ENCODE measurements at places on chromosomes 2 and 18.

DNA sequence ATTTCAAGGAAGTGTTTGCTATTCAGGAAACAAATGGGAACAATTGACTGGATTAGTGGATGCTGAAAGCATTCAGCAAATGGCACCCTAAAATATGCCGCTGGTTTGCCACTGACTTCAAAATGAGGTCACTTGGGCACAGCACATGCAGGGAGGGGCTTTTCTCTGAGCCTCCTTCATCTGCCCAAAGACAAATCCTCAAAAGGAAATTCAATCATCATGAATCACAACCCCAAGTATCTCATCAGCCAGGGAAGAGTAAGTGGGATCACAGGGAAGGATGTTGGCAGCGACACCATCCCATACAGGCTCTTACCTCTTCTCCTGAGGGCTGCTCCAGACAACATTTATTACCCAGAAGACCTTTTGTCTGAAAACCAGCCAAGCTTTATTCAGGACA is 14.4 kb upstream of the SP140L start:
- no peak overlapping the region for H3K27ac ChIP-seq
- no peaks in the 10 kb centered on the region for H3K27me3 ChIP-seq
- H3K4me1 ChIP-seq = no peaks in the 10 kb centered on the region

DNA sequence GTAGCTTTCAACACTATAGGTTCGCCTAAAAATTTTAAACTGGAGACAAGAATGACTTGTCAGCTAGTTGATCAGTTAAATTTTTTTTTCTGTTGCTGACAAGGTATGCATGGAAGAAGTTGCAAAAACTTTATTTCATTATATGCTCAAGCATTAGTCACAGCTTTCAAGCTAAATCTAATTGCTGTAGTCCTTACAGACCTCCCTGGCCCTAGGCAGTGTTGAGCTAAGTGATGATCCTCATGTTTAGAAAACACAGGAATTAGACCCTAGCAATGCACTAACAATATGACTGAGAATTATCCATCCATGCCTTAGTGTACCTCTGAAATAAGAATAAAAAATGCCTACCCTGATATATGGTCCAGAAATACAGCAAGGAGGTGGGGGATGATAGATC is 253.4 kb downstream of the SP3 start:
- peaks cover 4% of the 10 kb centered on the region for H3K27me3 ChIP-seq
- H3K4me1 ChIP-seq = no peaks in the 10 kb centered on the region
- H3K27ac ChIP-seq = no peak overlapping the region
- no peaks in the 10 kb centered on the region for H3K36me3 ChIP-seq
- DNase-seq = no peak

GRCh38 chr2:209936106-209936666 is 66.3 kb upstream of the RPE start:
- no peaks in the 10 kb centered on the region for H3K4me1 ChIP-seq
- DNase-seq = no peak
- H3K36me3 ChIP-seq = no peaks in the 10 kb centered on the region
- no peak overlapping the region for H3K27ac ChIP-seq
- no peaks in the 10 kb centered on the region for H3K27me3 ChIP-seq

DNA sequence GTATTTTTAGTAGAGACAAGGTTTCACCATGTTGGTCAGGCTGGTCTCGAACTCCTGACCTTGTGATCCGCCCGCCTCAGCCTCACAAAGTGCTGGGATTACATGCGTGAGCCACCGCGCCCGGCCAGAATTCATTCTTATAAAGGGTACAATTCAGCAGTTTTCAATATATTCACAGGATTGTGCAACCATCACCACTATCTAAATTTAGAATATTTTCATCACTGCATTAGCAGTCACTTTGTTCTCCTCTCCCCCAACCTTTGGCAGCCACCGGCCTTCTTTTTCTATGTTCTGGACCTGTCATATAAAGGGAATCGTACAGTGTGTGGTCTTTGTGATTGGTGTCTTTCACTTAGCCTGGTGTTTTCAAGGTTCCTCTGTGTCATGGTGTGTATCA is 40.7 kb downstream of the TCF7L1 start:
- peaks cover 27% of the 10 kb centered on the region for H3K27me3 ChIP-seq
- H3K36me3 ChIP-seq = no peaks in the 10 kb centered on the region
- H3K4me1 ChIP-seq = no peaks in the 10 kb centered on the region
- H3K27ac ChIP-seq = no peak overlapping the region

- H3K4me3 ChIP-seq = no peak overlapping the region
- no peaks in the 10 kb centered on the region for H3K36me3 ChIP-seq
- H3K27me3 ChIP-seq = no peaks in the 10 kb centered on the region
- no peak for DNase-seq
Measured at GRCh38 chr2:43013821-43014345, 212.5 kb downstream of the ZFP36L2 start.

- no peak overlapping the region for H3K27ac ChIP-seq
- DNase-seq = no peak
- no peaks in the 10 kb centered on the region for H3K36me3 ChIP-seq
- H3K4me3 ChIP-seq = no peak overlapping the region
- H3K27me3 ChIP-seq = no peaks in the 10 kb centered on the region
Measured at GRCh38 chr18:48328473-48329210, 80.5 kb downstream of the ZBTB7C start.

- H3K27ac ChIP-seq = no peak overlapping the region
- DNase-seq = no peak
- H3K27me3 ChIP-seq = no peaks in the 10 kb centered on the region
- H3K4me1 ChIP-seq = no peaks in the 10 kb centered on the region
- no peak overlapping the region for H3K4me3 ChIP-seq
- no peaks in the 10 kb centered on the region for H3K36me3 ChIP-seq
Measured at GRCh38 chr2:116435648-116436047, 1378.8 kb upstream of the DDX18 start.

DNA sequence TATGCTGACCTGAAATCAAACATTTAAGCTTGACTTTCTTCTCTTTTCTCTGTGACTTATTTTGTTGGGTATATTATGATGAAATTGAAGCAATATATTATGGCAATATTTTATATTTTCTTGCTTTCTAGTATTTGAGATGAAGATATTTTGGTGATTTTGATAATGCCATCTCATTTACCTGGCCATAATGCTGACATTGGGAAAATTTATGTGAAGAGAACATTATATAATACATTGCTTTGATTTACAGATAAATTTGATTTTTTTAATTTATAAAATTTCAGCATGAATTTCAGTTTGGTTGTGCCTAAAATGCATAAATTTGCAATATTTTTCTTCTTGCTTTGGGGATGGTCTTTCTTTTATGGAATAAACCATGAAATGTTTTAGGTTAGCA is 1413.7 kb upstream of the TMEFF2 start:
- H3K4me3 ChIP-seq = no peak overlapping the region
- DNase-seq = no peak
- no peaks in the 10 kb centered on the region for H3K4me1 ChIP-seq
- no peaks in the 10 kb centered on the region for H3K27me3 ChIP-seq
- H3K36me3 ChIP-seq = no peaks in the 10 kb centered on the region

GRCh38 chr2:9655441-9656269 is 24.9 kb upstream of the YWHAQ start:
- H3K4me3 ChIP-seq = no peak overlapping the region
- DNase-seq = no peak
- no peak overlapping the region for H3K27ac ChIP-seq
- peaks cover 19% of the 10 kb centered on the region for H3K27me3 ChIP-seq
- peaks cover 15% of the 10 kb centered on the region for H3K4me1 ChIP-seq
- no peaks in the 10 kb centered on the region for H3K36me3 ChIP-seq

DNA sequence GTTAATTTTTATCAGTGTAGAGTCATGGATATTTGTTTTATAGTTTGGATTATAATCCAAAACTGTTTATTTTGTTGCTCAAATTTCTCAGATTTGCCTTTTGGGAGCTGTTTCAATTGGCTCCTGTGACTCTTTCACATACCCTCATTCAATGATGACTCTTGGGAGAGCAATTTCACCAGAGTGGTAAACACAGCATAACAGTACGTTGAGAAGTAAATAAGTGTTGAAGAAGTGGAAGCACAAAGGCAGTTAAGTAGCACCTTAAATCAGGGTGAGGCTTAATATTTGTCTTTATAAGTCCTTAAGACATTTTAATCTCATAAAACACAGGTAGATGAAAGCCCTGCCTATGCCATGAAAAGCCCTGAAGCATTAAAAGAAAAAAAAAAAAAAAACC is 17.1 kb upstream of the SLC39A10 start:
- no peaks in the 10 kb centered on the region for H3K4me1 ChIP-seq
- H3K4me3 ChIP-seq = no peak overlapping the region
- H3K27me3 ChIP-seq = no peaks in the 10 kb centered on the region
- DNase-seq = no peak
- no peak overlapping the region for H3K27ac ChIP-seq

- no peaks in the 10 kb centered on the region for H3K4me1 ChIP-seq
- no peaks in the 10 kb centered on the region for H3K36me3 ChIP-seq
- DNase-seq = no peak
- no peak overlapping the region for H3K4me3 ChIP-seq
- no peak overlapping the region for H3K27ac ChIP-seq
- H3K27me3 ChIP-seq = no peaks in the 10 kb centered on the region
Measured at GRCh38 chr2:54482715-54483114, 26.6 kb downstream of the SPTBN1 start.

DNA sequence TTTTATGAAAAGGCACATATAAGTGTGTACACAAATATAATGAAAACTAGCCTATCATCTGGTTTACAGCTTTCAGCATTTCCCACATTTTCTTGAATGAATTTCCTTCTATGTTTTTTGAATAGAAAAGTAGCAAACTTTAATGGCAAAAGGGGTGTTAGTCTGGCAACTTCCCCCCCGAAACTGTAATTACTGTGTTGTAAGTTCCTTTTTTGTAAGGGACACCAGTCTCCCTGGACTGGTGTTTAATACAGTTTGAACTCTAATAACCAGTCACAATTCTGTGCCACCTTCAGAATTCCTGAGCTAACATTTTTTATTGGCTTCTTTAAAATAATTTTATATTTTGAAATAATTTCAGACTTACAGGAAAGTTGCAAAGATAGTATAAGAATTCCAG is 94.2 kb downstream of the ACSL3 start:
- no peaks in the 10 kb centered on the region for H3K4me1 ChIP-seq
- H3K27ac ChIP-seq = no peak overlapping the region
- H3K36me3 ChIP-seq = no peaks in the 10 kb centered on the region
- H3K4me3 ChIP-seq = no peak overlapping the region

GRCh38 chr2:105801961-105802360 is 57.2 kb downstream of the NCK2 start:
- no peaks in the 10 kb centered on the region for H3K27me3 ChIP-seq
- H3K36me3 ChIP-seq = no peaks in the 10 kb centered on the region
- H3K4me3 ChIP-seq = no peak overlapping the region
- DNase-seq = no peak
- peaks cover 39% of the 10 kb centered on the region for H3K4me1 ChIP-seq

GRCh38 chr2:219661955-219662395 is 34.5 kb downstream of the SLC4A3 start:
- DNase-seq = no peak
- H3K27me3 ChIP-seq = no peaks in the 10 kb centered on the region
- peaks cover 13% of the 10 kb centered on the region for H3K4me1 ChIP-seq

GRCh38 chr2:99863236-99863902 is 279.0 kb downstream of the AFF3 start:
- peaks cover 9% of the 10 kb centered on the region for H3K27me3 ChIP-seq
- no peaks in the 10 kb centered on the region for H3K4me1 ChIP-seq
- DNase-seq = no peak
- no peaks in the 10 kb centered on the region for H3K36me3 ChIP-seq
- H3K4me3 ChIP-seq = no peak overlapping the region
- no peak overlapping the region for H3K27ac ChIP-seq

DNA sequence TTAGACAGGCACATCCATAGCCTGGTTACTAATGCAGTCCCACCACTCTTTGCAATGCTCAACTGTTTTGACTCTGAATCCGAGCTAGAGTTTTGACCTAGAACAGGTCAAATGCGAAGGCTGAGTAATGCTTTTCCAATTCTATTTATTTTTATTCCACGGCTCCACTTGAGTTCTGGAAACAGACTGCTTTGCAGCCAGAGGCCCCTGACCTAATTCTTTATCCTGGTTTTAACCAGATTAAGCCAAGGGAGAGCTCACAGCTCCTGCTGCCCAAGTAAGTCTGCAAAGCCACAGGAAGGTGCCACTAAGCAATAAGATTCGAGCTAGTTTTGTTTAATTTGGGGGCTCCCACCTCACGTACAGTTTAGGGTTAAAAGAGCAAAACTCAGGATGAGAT is 51.4 kb downstream of the MREG start:
- H3K27ac ChIP-seq = no peak overlapping the region
- H3K4me1 ChIP-seq = peaks cover 17% of the 10 kb centered on the region
- H3K27me3 ChIP-seq = no peaks in the 10 kb centered on the region
- DNase-seq = no peak
- H3K36me3 ChIP-seq = no peaks in the 10 kb centered on the region

- no peak overlapping the region for H3K27ac ChIP-seq
- H3K4me3 ChIP-seq = peak overlapping the region; percentile 32
- DNase-seq = peak; percentile 54
Measured at GRCh38 chr2:42048299-42049220, 739 bp downstream of the PKDCC start.

GRCh38 chr18:45173799-45174519 is 441.3 kb upstream of the SLC14A2 start:
- no peak for DNase-seq
- H3K4me1 ChIP-seq = no peaks in the 10 kb centered on the region
- no peak overlapping the region for H3K27ac ChIP-seq
- H3K36me3 ChIP-seq = no peaks in the 10 kb centered on the region

GRCh38 chr2:24855726-24856125 is 62.5 kb downstream of the CENPO start:
- H3K27me3 ChIP-seq = no peaks in the 10 kb centered on the region
- no peak for DNase-seq
- no peak overlapping the region for H3K27ac ChIP-seq
- peaks cover 16% of the 10 kb centered on the region for H3K36me3 ChIP-seq

GRCh38 chr2:37890893-37891495 is 34.1 kb upstream of the RMDN2 start:
- H3K27ac ChIP-seq = no peak overlapping the region
- no peak overlapping the region for H3K4me3 ChIP-seq

DNA sequence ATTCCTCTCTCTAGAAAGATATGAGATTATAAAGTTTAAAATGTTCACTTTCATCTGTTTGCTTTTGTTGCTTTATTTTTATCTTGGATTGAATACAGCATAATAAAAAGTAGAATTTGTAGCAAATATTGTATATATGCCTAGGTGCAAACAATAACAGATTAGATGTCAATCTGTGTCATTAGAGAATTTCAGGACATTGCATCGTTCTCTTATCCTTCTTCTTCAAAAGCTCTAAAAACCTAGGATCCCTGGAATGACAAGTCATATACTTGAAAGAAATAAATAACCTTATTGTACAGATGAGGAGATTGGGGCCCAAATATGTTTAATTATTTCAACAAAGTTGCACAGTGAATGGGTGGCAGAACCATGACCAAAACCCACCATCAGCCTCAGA is 102.8 kb upstream of the BZW1 start:
- H3K4me1 ChIP-seq = peaks cover 4% of the 10 kb centered on the region
- H3K27me3 ChIP-seq = no peaks in the 10 kb centered on the region
- no peak overlapping the region for H3K27ac ChIP-seq
- H3K36me3 ChIP-seq = no peaks in the 10 kb centered on the region

GRCh38 chr2:96531366-96531765 is 5.2 kb upstream of the ARID5A start:
- peak overlapping the region; percentile 57 for H3K27ac ChIP-seq
- peaks cover 10% of the 10 kb centered on the region for H3K4me1 ChIP-seq
- no peak overlapping the region for H3K4me3 ChIP-seq
- no peaks in the 10 kb centered on the region for H3K36me3 ChIP-seq

All from K562 (cell line).